ENCODE measurements at places on chromosomes 12 and 14.

DNA sequence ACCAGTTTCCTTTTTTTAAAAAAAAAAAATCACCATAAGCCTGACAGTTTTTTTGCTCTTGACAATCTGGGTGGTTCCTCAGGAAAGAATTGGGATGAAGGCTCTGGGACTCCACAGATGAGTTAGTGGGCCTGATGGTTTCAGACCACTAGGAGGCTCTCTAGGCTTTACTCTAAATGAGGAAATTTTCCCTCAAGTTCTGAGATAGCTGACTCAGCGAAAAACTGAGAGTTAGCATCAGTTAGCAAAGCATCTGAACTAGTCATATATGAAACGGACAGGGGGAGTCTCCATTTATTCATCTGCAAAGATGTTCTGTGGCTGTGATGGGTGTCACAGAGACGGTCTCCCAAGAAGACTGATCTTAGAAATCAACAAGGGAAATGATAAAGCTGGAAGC is 314.3 kb upstream of the OR4E1 start:
- DNase-seq: peak; percentile 58

GRCh38 chr12:62588916-62589315 is 122.3 kb downstream of the MON2 start:
- peak; percentile 54 for DNase-seq

DNA sequence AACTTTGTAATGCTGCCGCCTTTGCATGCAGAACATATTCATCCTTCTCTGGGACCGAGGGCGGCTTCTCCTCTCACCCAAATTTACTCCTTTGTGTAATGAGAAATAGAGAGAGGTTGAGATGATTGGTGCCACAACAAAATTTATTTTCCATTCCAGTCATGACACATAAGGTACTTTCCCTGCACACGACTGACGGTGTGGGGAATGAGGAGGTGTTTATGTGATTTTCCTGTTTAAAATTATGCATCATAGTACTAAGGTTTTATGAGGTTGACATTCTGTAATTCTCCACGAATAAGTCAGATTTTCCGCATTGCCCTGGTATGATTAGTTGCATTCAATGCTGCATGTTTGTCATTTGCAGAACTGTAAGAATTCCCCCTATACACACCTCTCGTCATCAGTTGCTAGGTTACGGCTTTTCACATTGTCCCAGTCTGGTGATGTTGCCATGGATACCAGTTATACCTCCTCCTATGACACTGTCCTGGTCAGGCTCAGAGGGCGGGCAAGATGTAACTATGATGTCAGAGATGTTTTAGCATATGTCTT is 23.1 kb downstream of the BICDL1 start:
- DNase-seq: peak; percentile 30

DNA sequence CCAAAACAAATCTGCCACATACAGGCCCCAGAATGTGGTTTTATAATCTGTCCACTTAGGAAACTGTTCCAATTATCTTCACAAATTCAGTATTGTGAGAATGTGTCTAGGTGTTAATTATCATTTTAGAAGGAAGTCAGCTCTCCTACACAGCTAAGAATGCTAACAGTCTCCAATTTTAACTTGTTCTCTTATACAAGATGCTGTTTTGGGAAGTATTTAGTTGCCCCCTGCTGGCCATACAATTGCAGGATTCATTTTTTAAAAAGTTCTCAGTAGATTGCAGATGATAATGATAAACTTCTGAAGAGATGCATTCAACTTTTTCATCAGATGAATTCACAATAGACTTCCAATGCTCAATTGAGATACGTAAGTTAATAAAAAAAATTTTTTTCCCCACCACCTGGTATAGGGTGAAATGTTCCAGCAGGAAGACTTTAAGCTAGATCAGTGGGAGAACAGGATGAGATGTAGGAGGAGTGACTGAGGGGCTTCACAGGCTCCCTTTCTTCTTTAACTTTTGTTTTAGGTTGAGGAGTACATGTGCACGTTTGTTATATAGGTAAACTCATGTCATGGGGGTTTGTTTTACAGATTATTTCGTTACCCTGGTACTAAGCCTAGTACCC is 27.3 kb upstream of the OSBPL8 start:
- peak; percentile 68 for DNase-seq

DNA sequence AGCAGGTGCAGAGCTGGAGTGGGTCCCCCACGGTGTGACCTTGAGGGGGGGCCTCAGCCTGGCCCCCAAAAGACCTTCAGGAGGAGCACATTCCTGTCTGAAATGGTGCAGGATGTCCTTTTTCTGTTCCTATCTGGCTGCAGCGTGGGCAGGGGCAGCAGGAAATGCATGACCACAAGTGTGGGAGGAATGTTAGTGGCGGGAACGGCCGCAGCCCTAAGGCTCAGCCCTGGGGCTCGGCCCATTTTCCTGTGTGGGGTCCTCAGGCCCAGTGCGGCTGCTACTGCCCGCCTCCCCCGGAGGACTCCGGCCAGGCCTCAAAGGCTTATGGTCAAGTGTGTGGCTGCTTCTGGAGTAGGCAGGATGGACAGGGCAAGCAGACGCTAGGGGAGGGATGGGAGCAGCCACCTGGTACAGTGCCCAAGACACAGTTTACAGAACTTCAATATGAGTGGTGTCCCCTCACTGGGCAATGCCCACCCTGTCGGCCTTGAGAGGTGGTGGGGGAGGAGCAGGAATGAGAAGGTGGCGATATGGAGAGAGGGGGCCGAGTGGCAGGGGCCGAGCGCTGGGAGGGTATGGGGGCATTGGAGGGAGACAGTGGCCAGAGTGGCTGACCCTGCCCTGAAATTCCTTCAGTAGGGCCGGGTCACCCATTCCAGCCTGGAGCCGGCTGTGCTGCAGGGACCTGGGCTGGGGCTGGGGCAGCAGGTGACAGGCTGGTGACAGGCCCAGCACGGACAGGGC is 137.4 kb downstream of the CALM1 start:
- DNase-seq: peak; percentile 39

DNA sequence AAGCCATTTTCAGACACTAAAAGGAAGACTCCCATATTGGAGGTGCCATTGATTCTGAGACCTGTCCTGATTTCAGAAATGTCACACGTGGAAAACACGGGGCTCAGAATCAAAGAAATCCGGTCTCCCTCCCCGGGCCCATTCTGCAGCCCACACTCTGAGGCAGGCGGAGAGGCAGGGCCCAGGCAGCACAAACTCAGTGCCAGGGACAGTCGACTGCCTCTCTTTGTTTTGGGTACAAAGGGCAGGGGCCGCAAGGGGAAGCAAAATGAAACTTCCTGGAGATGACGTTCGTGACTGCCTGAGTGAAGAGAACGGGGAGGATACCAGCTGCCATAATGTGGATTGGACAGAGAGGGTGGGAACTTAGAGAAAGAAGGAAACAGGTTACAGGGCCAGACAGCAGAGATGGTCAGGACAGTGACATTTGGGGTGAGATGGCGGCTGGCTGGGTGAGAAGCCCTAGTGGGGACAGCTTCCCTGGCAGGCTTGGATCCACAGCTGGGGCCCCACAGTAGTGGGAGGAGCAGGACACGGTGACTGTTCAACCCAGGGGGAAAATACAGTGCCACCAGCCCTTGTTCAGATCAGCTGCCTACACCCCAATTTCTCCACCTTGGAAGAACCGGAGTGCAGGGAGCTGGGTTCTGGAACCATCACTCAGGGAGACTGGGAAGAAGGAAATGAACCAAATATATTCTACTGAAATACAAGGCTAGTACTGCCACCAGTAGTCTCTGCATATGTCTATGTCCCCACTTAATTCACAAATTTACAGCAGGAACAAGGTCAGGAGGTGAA is 8.1 kb downstream of the GAPDH start:
- DNase-seq: peak; percentile 47

DNA sequence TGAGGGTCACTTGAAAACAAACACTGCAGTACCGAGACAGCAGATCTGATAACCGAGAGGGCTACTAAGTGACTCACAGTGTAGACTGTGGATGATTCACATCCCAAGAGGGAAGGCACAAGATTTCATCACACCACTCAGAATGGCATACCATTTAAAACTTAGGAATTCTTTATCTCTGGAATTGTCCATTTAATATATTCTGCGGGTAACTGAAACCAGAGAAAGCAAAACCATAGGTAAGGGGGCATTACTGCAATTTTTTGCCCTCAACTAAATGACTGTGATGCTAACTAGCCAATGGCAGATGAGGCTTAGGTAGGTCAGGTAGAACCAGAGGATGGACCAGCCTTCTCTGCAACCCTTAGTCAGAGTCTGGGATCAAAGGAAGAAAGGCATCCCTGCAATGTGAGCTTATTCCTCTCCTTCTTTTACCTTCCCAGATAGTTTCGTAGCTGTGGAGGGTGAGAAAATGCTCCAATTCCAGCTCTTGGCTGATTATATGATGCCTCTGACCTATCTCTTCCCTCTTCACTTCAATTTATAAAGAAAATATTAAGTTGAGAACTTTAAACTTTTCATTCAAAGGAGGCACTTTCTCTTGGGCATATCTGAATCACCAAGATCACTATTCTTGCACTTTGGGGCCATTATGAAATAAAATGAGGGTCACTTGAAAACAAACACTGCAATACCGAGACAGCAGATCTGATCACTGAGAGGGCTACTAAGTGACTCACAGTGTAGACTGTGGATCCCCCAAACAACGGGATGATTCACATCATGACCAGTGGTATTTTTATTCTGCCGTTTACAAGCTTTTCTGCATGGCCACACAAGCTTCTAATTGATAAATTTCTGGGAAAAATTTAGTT is 6.8 kb downstream of the ART4 start:
- peak; percentile 81 for DNase-seq

DNA sequence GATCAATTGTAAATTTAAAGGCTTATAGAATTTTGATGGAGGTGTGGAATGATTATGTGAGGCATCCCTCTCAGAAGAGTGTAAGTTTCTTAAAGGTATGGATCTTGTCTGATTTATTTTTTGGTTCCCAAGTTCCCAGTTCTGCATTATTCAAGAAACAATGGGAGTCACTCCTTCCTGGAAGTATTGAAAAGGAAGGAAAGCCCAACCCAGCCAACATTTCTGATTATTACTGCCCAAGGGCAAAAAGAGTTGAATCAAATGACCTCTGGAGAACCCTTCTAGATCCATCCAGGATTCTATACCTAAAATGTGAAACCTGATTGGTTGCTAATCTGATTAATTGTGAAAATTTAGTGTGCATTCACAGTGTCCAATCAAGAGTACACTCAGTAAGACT is 166.2 kb downstream of the ANO2 start:
- no peak for DNase-seq

DNA sequence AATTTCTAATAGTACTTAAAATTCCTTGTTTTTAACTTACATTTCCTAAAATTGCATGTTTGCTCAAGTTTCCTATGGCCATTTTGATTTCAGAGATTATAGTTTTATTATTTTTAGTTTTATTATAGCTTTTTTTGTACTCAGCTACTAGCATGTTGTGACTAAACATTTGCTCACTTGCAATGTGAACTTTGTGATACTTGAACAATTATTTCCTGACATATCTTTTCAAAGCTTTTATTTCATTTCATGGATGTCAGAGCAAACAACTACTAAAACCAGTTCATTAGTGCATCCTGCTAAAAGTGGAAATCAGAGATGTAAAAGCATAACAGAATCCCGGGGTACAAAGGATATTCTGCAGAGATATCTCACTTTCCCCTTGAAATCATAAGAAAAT is 33.6 kb upstream of the PCNX4 start:
- DNase-seq: no peak

GRCh38 chr12:71688961-71689570 is 3.2 kb downstream of the TMEM19 start:
- no peak for DNase-seq

DNA sequence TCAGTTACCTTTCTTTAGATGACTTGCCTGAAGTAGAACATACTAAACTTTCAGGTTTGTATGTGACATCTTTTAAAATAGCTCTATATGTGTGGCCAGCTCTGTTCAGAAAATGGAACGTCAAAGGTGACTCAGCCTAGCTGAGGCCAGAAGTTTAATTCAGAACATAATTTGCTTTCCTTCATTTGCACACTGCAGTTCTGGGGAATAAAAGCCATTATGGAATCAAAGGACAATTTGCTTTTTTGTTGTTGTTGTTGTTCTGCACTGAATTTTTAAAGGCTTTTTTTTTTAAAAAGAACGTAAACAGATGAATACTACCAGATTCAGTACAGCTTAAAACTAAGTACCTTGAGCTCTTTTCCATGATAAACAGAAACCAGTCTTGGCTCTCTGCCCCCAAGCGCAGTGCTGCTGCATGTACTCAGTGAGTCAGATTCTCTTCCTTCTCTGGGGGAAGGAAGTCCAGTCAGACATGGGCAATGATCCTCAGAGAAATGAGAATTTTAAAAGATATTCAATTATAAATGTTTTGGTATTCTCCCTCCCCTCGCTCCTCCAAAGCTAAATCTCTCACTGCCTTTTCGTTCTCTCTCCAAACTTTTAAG is 644.2 kb downstream of the NOVA1 start:
- peak; percentile 79 for DNase-seq

DNA sequence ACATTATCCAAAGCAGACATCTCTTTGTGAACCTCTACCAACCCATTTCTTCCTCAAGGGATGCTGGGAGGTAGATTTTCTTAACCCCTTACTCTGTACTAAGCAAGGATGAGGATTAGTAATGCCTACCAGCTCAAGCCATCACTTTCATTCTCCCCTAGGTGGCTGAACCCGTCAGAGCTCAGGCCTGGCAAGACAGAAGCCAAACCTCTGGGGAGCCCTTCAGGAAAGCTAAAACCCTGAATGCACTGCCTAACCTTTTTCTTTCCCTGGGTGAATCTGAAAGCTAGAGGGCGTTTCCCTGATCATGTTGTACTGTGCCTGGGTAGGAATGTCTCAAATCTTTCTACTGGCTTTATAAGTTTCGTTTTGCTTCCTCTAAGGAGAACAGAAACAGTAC is 617.3 kb downstream of the RPL10L start:
- DNase-seq: no peak

- no peak for DNase-seq
These were observed 91.7 kb upstream of the RASSF8 start for GRCh38 chr12:25866586-25867378.

- DNase-seq: peak; percentile 21
These were observed 207.9 kb downstream of the SYNE2 start for GRCh38 chr14:64060648-64061096.

DNA sequence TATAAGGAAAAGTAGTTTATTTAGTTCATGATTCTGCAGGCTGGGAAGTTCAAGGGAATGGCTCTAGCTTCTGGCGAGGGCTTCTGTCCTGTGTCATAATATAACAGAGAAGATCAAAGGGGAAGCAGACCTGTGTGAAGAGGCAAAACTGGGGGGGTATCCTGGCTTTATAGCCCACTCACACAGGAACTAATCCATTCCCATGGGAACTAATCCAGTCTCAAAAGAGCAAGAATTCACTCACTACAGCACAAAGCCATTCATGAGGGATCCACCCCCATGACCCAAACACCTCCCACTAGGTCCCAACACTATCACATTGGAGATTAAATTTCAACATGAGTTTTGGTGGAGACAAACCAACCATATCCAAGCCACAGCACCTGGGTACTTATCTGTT is 6.9 kb downstream of the ALDH6A1 start:
- no peak for DNase-seq

GRCh38 chr12:106004289-106004688 is 134.5 kb downstream of the NUAK1 start:
- DNase-seq: no peak

- DNase-seq: no peak
These were observed 194.6 kb downstream of the ERC1 start for GRCh38 chr12:1185460-1186182.

- no peak for DNase-seq
These were observed 19.6 kb upstream of the GALNT8 start for GRCh38 chr12:4700621-4701026.
